SJSA1 (cell line): ENCODE measurements at places on chromosomes 1 and 21. TPM values are rescaled to one million over a fixed set of nuclear protein-coding genes. Genes with fewer than 3 reads are reported as not detected.
A peak's percentile ranks its signal among the peaks of the same experiment; 100 is the strongest.

DNA sequence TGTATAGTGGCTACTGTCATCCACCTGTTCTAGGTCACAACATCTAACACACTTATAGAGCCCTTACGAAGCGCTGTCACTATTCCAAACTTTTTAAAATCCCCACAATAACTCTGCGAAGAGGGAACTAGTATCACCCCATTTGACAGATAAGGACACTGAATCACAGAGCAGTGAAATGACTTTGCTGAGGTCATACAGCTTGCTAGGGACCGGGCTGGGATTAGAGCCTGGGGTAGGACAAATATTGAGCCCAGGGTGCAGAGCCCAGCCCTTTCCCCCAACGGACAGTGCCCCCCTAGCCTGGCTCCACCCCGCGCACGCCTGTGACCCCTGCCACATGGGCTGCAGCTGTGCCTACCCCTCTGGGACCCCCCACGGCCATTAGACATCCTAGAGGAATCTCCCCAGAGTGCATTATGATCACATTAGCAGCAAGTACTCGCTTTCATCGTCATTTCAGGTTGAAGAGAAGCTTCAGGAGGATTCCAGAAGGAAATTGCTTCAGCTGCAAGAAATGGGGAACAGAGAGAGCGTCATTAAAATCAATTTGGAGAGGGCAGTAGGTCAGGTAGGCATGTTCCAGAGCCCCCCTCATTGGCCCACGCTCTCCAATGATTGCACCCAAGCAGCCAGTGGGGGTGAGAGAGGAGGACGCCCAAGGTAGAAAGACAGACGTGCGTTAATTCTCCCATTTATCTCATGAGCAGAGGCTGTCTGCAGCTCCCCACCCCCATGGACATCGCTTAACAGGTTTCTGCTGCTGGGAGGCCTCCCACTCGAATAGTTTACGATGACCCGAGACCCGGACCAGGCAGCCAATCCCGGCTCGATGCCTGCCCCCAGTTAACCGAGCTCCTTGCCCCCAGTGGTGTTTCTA, 77.2 kb downstream of the FHAD1 start:
- peaks cover 41% of the 10 kb centered on the region for H3K4me1 ChIP-seq
- DNase-seq, result no peak
- H3K4me3 ChIP-seq, result no peak overlapping the region

GRCh38 chr1:93629101-93630059, 52.3 kb downstream of the BCAR3 start:
- H3K36me3 ChIP-seq, result peaks cover 51% of the 10 kb centered on the region
- no peak overlapping the region for H3K27ac ChIP-seq
- H3K4me3 ChIP-seq, result no peak overlapping the region
- H3K4me1 ChIP-seq, result peaks cover 51% of the 10 kb centered on the region

DNA sequence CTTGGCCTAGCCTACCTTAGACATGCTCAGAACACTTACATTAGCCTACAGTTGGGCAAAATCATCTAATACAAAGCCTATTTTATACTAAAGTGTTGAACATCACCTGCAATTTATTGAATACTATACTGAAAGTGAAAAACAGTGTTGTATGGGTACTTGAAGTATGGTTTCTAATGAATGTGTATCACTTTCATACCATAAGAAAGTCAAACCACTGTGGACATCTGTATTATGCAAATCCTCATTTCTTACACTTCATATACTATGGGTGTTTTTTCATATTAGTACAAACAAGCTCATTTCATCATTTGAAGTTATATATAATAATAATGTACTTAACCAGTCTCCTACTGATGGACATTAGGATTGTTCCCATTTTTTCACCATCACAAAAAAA, 41.2 kb downstream of the TDRD5 start:
- H3K27ac ChIP-seq, result no peak overlapping the region
- 0 out of 2 replicates have a peak, but pooled peaks cover 3% of the 10 kb centered on the region for H3K27me3 ChIP-seq
- H3K4me3 ChIP-seq, result no peak overlapping the region
- no peak for DNase-seq
- H3K36me3 ChIP-seq, result no peaks in the 10 kb centered on the region
- no peaks in the 10 kb centered on the region for H3K4me1 ChIP-seq

- no peaks in the 10 kb centered on the region; the same call in 1 of the 2 replicates for H3K27me3 ChIP-seq
- no peak for DNase-seq
- no peak overlapping the region for H3K27ac ChIP-seq
- H3K4me3 ChIP-seq, result no peak overlapping the region
Observed at GRCh38 chr1:53681977-53682685, 56.8 kb downstream of the GLIS1 start.

DNA sequence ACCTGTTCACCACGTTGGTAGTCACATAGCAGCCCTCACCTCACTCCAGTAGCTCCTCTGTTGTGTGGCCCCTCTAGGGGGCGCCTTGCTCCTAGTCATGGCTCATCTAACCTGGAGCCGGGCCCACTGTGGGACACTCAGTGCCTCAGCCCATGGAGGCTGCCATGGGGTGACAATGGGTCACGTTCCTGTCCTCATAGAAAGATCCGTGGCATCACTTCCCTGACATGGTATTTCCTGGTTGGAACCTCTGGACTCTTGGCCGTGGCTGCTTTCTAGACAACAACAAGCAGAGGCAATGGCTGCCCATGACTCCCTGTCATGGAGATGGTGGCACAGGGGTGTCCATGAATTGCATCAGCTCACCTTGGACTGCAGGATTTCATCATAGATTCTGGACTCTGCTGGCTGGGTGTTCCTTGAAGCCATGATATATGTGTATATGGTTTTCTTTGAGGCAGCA, 27.5 kb upstream of the SLAMF6 start:
- H3K27ac ChIP-seq, result no peak overlapping the region
- no peaks in the 10 kb centered on the region for H3K4me1 ChIP-seq
- H3K36me3 ChIP-seq, result no peaks in the 10 kb centered on the region
- no peaks in the 10 kb centered on the region for H3K27me3 ChIP-seq
- no peak overlapping the region for H3K4me3 ChIP-seq
- DNase-seq, result no peak

GRCh38 chr1:171366085-171366484, 52.1 kb downstream of the FMO4 start:
- no peaks in the 10 kb centered on the region for H3K27me3 ChIP-seq
- H3K4me3 ChIP-seq, result no peak overlapping the region
- no peaks in the 10 kb centered on the region for H3K36me3 ChIP-seq
- no peak for DNase-seq

DNA sequence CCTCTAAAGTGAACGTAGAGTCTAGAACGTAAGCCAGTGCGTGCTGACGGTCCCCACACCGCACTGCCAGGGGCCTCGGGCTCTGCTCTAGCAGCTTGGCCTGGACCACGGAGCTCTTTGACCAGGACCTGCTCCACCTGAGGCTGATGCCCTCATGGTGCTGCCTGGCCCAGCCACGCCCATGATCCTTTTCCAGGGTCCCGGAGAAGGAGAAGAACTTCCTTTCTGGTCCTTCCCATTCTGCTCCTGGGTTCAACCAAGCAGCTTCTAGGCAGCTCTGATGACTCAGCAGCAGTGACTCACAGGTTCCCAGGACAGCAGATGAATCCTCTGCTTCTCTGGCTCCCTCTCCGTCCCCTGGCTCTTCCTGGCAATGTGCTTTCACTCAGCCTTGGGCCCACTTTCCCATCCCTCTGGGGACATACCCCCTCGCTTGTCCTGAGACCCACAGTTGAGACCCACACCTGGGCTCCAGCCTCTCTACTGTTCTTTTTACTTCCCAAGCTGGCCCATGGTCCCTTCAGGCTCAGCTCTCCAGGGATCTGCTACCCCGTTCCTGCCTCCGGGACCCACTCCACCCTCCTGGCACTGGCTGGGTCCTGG, 246.3 kb upstream of the RAB4A start:
- no peaks in the 10 kb centered on the region for H3K27me3 ChIP-seq
- H3K27ac ChIP-seq, result peak overlapping the region; percentile 25; the same call in 1 of the 2 replicates
- DNase-seq, result peak; percentile 68
- peaks cover 16% of the 10 kb centered on the region for H3K4me1 ChIP-seq
- no peaks in the 10 kb centered on the region for H3K36me3 ChIP-seq

DNA sequence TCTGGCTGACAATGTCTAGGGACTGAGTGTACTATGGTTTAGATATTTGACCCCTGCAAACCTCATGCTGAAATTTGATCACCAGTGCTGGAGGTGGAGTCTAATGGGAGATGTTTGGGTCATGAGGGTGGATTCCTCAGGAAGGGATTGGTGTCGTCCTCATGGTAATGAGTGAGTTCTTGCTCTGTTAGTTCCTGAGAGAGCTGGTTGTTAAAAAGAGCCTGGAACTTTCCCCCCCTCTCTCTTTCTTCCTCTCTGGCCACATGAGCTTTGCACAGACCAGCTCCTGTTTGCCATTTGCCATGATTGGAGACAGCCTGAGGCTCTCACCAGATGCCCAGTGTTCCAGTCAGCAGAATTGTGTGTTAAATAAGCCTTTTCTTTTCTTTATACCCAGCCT, 36.6 kb upstream of the CNIH3 start:
- no peak overlapping the region for H3K27ac ChIP-seq
- no peak for DNase-seq
- no peak overlapping the region for H3K4me3 ChIP-seq
- H3K36me3 ChIP-seq, result no peaks in the 10 kb centered on the region
- H3K4me1 ChIP-seq, result no peaks in the 10 kb centered on the region; the same call in 1 of the 2 replicates

- H3K27ac ChIP-seq, result no peak overlapping the region
- DNase-seq, result no peak
- no peaks in the 10 kb centered on the region for H3K27me3 ChIP-seq
- H3K4me1 ChIP-seq, result no peaks in the 10 kb centered on the region
- no peaks in the 10 kb centered on the region for H3K36me3 ChIP-seq
- H3K4me3 ChIP-seq, result no peak overlapping the region
Observed at GRCh38 chr1:61450872-61451571, 273.9 kb downstream of the TM2D1 start.

The RHBDL2 gene
- 0.29 and 0.91 TPM in 2 replicates for total RNA-seq

The NCAM2 gene
- not detected in 2 replicates for total RNA-seq

The OR6K3 gene
- not detected in 2 replicates for total RNA-seq

The CD1B gene
- total RNA-seq, result not detected in 2 replicates

The GBP6 gene
- total RNA-seq, result not detected in 2 replicates
